Fibroblast of skin of left quadriceps (primary cell): ENCODE measurements at places on chromosomes 6 and 20.

DNA sequence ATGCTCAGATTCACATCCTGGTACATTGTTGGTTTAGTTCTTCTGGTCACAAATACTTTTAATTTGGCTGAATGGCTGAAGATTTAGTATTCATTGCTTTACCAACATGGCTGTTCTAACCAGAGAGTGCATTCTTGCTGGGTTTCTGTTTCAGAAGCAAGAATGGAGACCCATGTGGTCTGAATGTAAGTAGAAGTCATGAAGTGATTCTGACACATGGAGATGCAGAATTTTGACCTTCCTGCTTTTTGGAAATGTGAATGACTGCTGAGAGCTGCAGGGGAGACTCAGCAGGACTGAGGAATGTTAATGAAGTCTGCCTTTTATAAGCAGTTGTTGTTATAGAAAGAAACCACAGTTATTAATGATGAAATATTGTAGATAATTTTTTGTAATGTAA, 576.1 kb upstream of the MARCKS start:
- DNase-seq = peak; percentile 62

- DNase-seq = no peak
Observed at GRCh38 chr6:157892363-157892877, 69.4 kb downstream of the SNX9 start.

- DNase-seq = peak; percentile 61
Observed at GRCh38 chr20:14561741-14562221, 224.4 kb upstream of the FLRT3 start.

GRCh38 chr6:4672772-4673171, 103.4 kb upstream of the CDYL start:
- DNase-seq = no peak

GRCh38 chr6:75882734-75883133, 133.7 kb downstream of the MYO6 start:
- peak; percentile 14 for DNase-seq

GRCh38 chr6:131754088-131754487, 43.3 kb upstream of the CTAGE9 start:
- DNase-seq = no peak

- peak; percentile 36 for DNase-seq
Observed at GRCh38 chr6:69232911-69233448, 563.8 kb downstream of the LMBRD1 start.

GRCh38 chr20:47950124-47950912, 165.0 kb upstream of the SULF2 start:
- peak; percentile 35 for DNase-seq

GRCh38 chr20:44362466-44362940, 7.0 kb downstream of the HNF4A start:
- no peak for DNase-seq
